ENCODE measurements at places on chromosomes 11 and 22.
A peak's percentile ranks its signal among the peaks of the same experiment; 100 is the strongest.

GRCh38 chr22:39448205-39449054 is 8.4 kb upstream of the MGAT3 start:
- DNase-seq = no peak

DNA sequence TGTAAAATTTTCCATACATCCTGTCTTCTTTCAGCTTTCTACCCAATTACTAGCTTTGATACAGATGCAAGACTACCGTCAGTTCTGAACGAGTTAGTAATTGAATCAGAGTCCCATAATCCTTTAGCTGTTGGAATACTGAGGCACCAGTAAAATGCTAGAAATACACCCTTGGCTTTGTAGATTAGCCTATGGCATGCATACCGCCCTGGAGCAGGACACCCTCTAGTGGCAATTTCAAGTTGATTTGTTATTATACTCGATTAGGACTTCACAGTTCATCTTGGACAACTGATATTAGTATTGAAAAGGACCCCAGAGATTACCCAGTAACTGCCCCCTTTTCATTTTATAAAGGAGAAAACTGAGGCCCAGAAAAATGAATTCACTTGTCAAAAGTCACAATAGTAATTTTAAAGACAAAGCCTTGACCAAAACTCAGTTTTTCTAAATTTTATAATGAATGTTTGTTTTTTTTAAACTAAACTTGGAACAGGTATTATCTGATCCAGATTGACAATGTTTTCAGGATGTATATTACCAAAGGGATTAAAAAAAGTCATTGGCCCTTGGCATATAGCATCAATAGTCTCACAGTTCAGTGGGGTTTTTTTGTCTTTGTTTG is 72.6 kb downstream of the HIPK3 start:
- DNase-seq = peak; percentile 66

GRCh38 chr11:19216709-19217374 is 15.1 kb upstream of the CSRP3 start:
- DNase-seq = no peak

DNA sequence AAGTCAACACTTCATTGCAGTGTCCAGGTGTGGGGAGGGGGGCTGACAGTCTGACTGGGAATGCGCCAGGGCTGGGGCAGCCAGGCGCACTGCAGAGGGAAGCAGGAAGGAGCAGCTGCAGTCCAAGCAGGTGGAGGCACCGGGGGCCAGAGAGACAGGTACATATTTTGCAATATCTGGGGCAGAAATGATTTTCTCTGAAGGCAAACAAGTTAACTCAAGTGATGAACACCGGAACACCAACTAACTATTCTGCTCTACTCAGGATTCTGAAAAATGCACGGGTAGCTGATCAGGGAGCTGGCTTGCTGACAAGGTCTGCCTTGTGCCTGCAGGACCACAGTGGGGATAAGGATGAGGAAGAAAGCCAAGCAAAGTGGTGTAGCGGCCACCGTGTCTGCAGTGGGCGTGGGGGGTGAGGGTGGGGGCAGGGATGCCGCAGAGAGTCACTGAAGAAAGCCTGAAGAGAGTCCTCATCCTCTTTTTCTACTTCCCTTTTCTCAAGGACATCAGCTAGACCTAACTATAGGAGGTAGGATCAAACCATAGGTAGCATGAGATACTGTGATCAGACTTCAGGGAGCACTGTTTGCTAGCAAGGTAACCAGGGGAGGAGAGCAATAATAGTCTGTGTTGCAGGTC is 83.4 kb downstream of the SCN3B start:
- no peak for DNase-seq

DNA sequence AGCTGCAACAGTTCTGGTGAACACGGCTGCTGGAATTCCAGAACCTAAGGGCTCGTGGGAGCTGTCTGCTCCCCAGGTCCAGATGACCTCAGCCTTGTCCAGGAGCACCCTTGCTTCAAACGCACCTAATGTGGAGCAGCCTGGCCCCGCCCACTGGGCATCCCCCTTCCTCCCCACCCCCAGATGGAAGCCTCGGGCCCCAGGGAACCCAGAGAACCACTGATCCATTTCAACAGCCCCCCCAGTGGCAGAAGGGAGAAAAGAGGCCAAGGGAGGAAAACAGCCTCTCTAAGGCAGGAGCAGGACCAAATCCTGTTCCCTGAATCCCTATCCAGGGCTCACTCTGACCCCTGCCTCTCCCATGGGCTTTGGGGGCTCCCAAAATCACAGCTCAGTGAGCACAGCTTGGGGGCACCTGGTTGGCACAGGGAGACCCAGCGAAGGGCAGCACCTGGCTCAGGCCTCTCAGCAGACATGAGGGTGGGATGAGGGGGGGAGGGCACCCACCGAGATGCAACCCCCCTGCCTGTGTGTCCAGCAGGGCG is 1.2 kb downstream of the CYTH4 start:
- no peak for DNase-seq

DNA sequence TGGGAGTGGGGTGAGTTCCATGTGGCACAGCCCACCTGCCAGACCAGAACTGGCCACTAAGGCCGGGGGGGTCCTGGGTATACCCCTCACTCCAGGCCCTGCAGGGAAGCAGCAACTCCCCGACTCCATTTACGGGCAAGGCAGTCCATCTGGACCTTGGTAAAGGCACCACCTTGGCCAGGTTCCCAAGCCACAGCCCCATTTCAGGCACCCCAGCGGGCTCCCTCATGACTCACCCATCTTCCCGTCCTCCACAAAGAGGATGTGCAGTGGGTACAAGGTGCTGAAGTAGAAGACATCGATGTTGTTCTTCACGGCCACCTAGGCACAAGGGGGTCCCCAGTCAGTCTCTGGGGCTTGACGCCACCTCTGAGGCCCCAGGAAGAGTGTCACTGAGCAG is 15.7 kb upstream of the RASL10A start:
- peak; percentile 15 for DNase-seq

- DNase-seq = peak; percentile 94
These were observed 81.0 kb downstream of the CCDC34 start for GRCh38 chr11:27281740-27282590.

- DNase-seq = no peak
These were observed 3.0 kb upstream of the MRGPRD start for GRCh38 chr11:68983801-68984200.
